ENCODE measurements at places on chromosomes 7 and 10.

GRCh38 chr7:15462721-15463389 lies 99.0 kb downstream of the AGMO start:
- H3K27me3 ChIP-seq, result no peaks in the 10 kb centered on the region
- H3K27ac ChIP-seq, result no peak overlapping the region
- no peaks in the 10 kb centered on the region for H3K36me3 ChIP-seq

DNA sequence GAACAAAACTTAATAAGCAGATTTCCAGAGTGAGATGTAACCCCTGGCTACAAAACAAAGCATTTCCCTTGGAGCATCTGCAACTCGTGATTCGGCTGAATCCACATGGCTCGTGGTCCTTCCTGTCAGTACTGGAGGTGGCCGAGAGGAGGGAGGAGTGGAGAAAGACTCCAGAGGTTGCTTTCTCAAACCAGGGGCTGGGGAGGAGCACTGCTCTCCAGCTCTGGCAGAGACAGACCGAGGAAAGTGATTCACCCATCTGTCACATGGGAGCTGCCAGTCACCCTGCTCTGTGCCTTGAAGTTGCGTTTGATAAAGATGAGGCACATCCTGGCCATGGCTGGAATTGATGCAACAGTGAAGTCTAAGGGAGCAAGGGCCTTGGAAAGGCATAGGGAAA lies 72.7 kb downstream of the COL13A1 start:
- H3K27me3 ChIP-seq, result no peaks in the 10 kb centered on the region
- no peaks in the 10 kb centered on the region for H3K36me3 ChIP-seq
- no peaks in the 10 kb centered on the region for H3K4me1 ChIP-seq
- no peak overlapping the region for H3K4me3 ChIP-seq

DNA sequence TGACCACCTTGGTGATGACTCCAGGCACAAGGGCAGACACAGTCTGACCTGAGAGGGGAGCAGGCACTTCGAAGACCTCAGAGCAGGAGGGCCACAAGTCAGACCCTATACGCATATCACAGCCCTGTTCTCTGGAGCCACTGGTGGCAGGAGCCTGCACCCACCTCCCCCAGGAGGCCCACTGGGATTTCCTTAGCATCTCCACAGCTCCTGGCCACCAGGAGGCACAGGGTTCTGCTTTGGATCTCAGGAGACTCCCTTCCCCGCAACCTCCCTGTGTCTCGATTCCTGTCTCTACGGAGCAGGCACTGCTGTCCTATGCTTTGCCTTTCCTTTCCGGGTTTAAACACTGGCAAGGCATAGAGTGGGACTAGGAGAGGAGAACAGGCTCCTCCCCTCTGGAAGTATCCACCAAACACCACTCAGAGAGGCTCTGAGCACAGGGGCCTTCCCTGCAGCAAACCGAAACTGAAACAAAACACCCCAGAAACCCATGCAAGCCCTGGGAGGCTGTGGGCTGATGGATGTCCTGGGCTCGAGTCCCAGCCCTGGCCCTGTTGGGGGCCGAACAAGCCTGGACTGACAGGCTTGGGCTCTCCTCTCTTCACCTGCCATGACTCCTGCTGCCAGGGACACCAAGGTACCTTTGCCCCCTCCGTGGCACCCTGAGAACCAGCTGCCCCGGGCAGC lies 166.3 kb downstream of the NEURL1 start:
- no peak for DNase-seq
- peak overlapping the region; percentile 89 for H3K4me3 ChIP-seq
- H3K36me3 ChIP-seq, result no peaks in the 10 kb centered on the region
- peak overlapping the region; percentile 97 for H3K27ac ChIP-seq
- peaks cover 8% of the 10 kb centered on the region for H3K4me1 ChIP-seq
- H3K27me3 ChIP-seq, result no peaks in the 10 kb centered on the region

DNA sequence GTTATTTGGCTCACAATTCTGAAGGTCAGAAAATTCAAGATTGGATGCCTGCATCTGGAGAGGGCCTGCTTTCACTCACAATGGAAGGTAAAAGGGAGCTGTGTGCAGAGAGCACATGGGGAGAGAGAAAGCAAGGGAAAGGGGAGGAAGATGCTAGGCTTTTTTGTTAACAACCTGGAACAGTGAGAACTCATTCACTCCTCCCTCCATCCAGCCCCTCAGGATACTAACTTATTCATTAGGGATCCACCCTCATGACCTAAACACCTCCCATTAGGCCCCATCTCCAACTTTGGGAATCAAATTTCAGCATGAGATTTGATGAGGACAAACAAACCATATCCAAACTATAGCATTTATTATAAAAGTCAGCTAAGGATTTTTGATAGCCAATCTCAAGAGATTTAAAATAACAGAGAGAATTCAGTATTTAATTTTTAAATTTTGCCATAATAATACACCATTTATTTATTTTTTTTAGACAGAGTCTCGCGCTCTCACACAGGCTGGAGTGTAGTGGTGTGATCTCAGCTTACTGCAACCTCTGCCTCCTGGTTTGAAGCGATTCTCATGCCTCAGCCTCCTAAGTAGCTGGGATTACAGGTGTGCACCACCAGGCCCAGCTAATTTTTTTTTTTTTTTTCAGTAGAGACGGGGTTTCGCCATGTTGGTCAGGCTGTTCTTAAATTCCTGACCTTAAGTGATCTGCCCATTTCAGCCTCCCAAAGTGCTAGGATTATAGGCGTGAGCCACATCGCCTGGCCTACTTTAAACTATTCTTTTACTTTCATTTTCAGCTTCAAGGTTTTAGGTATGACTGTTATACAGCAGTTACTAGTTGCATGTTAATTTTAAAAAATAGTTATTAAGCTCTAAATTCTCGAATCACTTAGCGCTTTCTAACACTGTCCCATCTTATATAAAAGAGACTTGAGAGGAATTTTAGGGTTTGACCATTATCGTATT lies 20.3 kb upstream of the ETV1 start:
- no peak overlapping the region for H3K4me3 ChIP-seq
- no peaks in the 10 kb centered on the region for H3K4me1 ChIP-seq

Measured in breast epithelium (tissue), 4 donors.